Central memory CD4-positive, alpha-beta T cell (primary cell): ENCODE measurements at places on chromosomes 7 and 10.

- DNase-seq, result no peak
Observed at GRCh38 chr10:136465-136762, 1.2 kb downstream of the ZMYND11 start.

- no peak for DNase-seq
Observed at GRCh38 chr7:128268233-128268632, 27.2 kb downstream of the LEP start.

DNA sequence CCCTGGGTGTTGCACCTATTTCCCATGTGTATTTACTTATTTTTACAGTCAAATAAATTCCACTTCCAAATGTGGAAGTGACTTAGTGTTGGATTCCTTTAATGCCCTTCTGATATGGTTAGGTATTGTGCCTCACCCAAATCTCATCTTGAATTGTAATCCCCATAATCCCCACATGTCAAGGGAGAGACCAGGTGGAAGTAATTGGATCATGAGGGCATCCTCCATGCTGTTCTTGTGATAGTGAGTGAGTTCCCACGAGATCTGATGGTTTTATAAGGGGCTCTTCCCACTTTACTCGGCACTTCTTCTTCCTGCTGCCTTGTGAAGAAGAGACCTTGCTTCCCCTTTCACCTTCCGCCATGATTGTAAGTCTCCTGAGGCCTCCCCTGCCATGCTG is 136.9 kb downstream of the SNX10 start:
- DNase-seq, result no peak

- no peak for DNase-seq
Observed at GRCh38 chr10:29253690-29254029, 35.2 kb upstream of the LYZL1 start.
